GM12878 (cell line): ENCODE measurements at places on chromosomes 6 and 20.

- no peak for DNase-seq
- no peak overlapping the region for H3K4me3 ChIP-seq
- no peak overlapping the region for H3K27ac ChIP-seq
- no peaks in the 10 kb centered on the region for H3K4me1 ChIP-seq
- no peaks in the 10 kb centered on the region for H3K36me3 ChIP-seq
These were observed 316.2 kb downstream of the ADGRB3 start for GRCh38 chr6:68951270-68951669.

DNA sequence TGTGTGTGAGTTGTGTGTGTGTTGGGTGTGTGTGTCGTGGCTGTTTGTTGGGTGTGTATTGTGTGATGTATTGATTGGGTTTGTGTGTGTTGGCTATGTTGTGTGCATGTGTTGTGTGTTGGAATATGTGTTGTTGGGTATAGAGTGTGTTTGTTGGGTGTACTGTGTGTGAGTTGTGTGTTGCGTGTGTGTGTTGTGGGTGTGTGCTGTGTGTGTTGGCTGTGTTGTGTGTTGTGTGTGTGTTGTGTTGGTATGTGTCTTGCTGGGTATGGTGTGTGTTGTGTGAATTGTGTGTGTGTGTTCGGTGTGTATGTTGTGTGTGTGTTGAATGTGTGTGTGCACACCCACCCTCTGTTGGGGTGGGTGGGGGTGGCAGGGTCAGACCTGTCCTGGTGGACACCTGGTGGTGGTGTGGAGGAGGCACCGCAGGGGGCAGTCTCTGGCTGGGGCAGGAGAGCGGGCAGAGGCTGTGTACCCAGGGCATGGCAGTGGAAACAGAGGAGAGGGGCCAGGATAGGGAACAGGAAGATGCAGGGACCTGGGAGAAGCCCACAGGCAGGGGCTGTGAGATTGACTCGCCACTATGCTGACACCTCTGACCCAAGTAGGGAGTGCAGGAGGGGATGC is 25.5 kb upstream of the PXDC1 start:
- no peaks in the 10 kb centered on the region for H3K27me3 ChIP-seq
- no peak overlapping the region for H3K4me3 ChIP-seq
- no peak for DNase-seq
- no peak overlapping the region for H3K27ac ChIP-seq
- H3K36me3 ChIP-seq: no peaks in the 10 kb centered on the region
- no peaks in the 10 kb centered on the region for H3K4me1 ChIP-seq

GRCh38 chr6:13451181-13451895 is 36.1 kb downstream of the GFOD1 start:
- no peak for DNase-seq
- H3K36me3 ChIP-seq: peaks cover 24% of the 10 kb centered on the region
- no peak overlapping the region for H3K4me3 ChIP-seq
- no peaks in the 10 kb centered on the region for H3K27me3 ChIP-seq

- no peaks in the 10 kb centered on the region for H3K4me1 ChIP-seq
- no peak for DNase-seq
- no peaks in the 10 kb centered on the region for H3K36me3 ChIP-seq
- H3K27me3 ChIP-seq: no peaks in the 10 kb centered on the region
- H3K4me3 ChIP-seq: no peak overlapping the region
These were observed 9.3 kb upstream of the KIF25 start for GRCh38 chr6:167988154-167988495.
